Activated CD4-positive, alpha-beta T cell treated with anti-CD3 and anti-CD28 coated beads, Interleukin-2, amount 50 U/mL, for 24 hours (primary cell): ENCODE measurements at places on chromosomes 2 and 18.

GRCh38 chr18:23631746-23632145, 31.0 kb downstream of the ANKRD29 start:
- no peak for DNase-seq

DNA sequence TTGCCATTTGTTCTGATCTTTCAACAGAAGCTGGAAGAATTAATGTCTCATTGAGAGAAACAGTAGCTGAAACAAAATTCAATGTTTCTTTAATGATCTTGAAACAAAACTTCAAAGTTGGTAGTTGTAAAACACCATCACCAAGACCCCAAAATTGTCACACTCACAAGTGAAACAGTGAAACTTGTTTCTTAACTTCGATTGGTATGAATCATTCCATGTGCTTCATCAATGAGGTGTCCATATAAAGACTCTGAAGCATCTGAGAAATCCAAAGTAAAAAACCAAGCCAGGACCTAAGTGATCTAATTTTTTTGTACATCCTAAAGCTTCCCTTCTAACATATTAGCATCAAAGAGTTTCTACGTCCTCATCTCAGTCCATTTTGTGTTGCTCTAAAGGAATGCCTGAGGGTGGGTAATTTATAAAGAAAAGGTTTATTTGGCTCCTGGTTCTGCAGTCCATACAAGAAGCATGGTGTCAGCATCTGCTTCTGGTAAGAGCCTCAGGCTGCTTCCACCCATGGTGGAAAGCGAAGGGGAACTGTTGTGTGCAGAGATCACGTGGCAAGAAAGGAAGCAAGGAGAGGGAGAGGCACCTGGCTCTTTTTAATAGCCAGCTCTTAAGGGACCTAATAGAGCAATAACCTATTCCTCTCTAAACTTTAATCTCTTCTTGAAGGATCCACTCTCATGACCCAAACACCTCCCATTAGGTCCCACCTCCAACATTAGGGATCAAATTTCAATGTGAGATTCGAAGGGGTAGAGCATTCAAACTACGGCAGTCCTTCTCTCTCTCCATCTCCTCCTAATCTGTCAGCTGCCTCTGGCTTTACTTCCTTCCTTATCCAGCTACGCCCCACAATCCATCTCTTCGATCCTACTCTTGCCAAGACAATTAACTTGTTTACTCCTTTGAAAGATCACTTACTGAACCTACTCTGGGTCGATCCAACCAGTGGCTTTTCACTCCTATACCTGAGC, 20.7 kb upstream of the TLK1 start:
- DNase-seq, result no peak

DNA sequence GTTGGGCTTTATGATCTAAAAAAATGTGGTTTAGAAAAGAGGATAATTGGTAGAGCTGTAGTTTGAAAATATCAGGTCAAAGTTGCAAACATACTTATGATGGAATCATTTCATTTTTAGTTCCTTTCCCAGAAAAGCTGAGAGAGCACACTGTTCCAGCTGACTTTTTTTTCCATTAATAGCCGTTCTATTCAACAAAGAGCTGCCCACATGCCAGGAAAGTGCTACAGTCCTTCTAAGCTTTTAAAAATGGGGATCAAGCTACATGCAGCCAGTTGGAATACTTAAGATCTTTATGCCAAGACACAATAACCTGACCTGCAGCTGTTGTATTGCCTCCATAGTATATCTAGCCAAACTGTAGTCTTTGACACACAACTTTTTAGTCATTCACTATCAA, 111.5 kb downstream of the GALNT3 start:
- DNase-seq, result no peak

DNA sequence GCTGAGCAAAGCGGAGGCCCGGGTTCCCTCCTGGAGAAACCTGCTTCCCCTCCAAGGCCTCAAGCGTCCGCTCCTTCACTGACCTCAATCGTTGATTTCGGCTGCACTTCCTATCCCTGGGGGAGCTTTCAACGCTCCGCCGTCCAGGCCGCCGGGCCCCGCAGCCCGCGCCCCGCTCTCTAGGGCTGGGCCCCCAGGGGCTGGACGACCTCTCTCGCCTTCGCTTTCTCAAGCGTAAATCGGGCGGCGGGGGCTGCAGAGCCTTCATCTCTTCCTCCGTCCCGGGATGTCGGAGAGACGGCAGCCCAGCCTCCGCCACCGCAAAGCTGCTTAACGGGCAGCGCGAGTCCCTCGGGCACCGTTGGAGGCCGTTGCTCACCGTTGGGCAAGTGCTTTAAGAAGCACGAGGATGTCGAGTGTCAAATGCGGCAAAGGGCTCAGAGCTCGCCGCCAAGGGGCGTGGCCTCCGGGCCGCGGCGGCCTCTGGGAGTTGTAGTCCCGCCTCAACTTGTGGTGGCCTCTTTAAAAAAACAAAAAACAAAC, 8.5 kb downstream of the HES6 start:
- peak; percentile 63 for DNase-seq

DNA sequence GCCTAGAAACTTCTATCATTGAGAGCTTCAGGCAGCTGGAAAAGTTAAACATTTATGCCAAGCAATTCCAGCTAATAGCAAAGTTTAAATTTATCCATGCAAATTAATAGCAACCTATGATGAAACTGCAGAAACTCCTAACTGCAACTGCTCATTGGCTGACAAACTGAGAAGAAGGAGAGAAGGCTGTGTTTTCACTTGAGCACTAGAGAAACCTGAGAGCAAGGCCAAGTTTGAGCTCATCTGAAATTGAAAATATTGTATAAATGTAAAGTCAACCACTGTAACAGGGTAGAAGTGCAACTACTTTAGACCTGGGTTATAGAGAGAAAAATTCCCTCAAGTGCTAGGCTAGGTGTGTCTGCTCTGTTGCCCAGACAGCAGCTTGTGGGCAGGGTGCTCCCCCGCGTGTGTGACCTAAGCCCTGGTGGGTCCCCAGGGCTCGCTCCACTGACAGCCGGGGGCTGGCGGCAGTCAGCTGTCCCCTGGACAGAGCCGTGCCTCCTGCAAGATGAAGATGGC, 50.2 kb downstream of the CABYR start:
- DNase-seq, result no peak
